ENCODE measurements at places on chromosomes 16 and 17.

- no peak for DNase-seq
Measured at GRCh38 chr16:86987746-86988670, 329.2 kb downstream of the C16orf95 start.

DNA sequence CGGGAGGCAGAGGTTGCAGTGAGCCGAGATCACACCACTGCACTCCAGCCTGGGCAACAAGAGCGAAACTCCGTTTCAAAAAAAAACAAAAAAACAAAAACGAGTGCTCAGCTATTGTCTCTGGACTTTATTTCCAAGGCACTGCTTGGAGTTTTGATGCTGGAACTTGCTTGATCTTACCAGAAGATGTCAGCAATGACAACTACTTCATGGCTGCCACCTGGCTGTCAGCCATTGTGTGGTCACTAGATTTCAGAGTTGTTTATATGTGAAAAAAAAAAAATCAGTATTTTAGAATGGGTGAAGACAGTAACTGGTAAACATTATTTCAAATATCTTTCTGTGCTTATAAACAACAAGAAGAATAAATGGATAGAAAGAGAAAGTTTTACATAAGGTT is 26.3 kb upstream of the OR4D1 start:
- no peak for DNase-seq

DNA sequence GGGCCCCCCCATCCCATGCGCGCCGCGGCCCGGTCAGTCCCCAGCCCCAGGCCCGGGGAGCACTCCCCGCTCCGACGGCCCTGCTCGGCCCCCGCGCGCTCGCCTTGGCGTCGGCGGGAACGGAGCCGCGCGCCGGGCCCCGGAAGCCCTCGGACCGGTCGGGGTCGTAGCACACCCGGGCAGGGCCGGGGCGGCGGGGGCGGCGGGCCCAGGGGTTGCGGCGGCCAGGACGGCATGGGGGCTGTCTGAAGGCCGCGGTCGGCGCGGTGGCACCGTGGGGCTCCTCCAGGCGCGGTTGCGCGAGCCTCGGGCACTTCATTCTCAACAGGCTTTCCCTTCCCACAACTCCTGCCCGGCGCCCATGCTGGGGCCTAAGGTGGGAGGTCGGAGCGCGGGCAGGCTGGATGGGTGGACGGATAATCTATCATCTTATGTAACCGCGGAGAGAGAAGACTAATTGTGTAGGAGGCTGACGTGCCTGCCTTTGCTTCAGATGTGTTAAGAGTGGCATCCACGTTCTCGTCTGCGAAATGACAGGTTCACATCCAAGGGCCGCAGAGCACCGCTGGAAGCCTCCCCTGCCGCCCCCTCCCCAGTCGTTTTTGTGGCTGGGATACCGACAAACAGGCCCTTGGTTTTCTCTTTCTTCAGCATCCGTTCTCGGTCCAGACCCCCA is 708 bp downstream of the BAIAP2 start:
- no peak for DNase-seq

DNA sequence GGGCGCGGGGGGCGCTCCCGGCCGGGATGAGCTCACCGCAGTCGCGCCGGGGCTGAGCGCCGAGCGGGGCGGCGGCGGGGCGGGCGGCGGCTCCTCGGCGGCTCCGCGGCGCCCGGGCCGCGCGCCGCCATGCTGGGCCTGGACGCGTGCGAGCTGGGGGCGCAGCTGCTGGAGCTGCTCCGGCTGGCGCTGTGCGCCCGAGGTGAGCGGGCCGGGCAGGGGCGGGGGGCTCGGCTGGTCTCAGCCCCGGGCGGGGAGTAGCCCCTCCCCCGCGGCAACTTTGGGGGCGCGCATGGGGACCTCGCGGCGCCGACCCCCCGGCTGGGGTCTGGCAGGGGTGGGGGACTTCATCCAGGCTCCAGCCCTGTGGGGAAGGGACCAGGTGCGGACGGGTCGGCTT is at the start of gene ARHGDIG:
Gene ARHGDIG, plus strand, starts transcription at position 40 of the 400 bp plus-strand sequence. Its CDS starts 90 bp downstream, at position 130.
- no peak for DNase-seq

DNA sequence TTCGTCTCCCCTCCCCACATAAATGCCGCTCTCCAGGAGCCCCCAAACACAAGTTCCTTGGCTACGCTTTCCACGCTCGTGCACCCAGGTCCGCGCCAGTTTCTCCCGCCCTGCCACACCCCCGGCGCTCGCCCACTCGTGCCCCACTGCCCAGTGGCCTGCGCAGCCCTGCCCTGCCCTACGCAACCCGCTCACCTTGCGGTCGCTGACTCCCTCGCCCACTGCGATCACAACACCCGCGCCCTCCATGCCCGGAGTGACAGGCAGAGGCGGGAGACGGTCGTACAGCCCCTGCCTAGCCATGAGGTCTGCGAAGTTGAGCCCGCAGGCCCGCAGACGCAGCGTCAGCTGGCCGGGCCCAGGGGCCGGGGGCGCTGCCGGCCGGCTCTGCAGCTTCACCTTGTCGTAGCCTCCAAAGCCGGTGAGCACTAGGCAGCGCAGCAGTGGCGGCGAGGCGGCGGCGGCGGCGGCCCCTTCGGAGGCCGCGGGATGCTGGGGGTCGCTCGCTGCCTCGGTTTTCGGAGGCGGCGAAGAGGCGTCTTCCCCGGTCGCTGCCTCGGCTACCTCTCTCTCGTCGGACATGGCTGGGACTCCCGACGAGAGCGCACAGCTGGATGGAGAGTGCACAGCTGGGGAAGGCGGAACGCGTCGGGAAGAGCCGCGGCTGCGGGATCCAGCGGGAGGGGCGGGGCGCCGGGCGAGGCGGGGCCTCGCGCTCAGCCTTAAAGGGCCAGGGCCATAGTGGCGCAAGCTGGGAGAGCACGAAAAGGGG is at the start of gene VAT1:
Gene VAT1, minus strand, starts transcription at position 645 of the 772 bp plus-strand sequence. Its CDS starts 63 bp downstream, at position 582.
- no peak for DNase-seq

DNA sequence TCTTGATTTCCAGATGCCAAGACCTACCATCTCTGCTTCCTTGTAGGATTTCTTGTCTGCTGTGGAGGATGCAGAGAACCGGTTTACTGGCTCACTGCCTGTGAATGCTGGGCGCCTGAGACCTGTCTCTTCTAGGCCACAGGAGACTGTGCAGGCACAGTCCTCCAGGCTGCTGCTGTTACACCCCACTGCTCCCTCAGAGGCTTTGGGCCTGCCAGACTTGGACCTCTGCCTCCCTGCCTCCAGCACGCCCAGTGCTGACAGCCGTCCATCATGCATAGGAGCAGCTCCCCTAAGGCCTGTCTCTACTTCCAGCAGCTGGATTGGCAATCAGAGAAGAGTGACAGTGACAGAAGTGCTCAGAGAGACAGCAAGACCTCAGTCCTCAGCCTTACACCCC is 6.1 kb downstream of the HROB start:
- no peak for DNase-seq

DNA sequence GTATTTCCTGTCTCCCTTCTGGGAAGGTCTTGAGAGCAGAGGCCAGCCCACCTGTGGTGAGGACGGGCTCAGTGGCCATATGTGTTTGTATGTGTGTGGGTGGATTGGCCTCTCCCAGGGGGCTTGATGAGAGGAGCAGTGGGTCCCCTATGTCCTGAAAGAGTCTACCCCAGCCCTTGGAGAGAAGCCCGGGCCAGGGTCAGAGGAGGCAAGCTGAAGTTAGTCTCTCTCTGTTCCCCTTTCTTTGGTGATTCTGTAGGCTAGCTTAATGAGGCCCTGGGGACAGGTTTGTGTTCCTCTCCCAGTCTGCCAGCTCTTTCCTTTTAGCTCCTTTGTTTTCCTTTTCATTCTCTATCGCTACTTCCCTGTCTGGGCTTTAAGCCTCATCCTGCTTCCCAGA is 23.8 kb upstream of the NFATC3 start:
- no peak for DNase-seq

GRCh38 chr17:3992370-3992769 is 28.1 kb upstream of the ATP2A3 start:
- no peak for DNase-seq

DNA sequence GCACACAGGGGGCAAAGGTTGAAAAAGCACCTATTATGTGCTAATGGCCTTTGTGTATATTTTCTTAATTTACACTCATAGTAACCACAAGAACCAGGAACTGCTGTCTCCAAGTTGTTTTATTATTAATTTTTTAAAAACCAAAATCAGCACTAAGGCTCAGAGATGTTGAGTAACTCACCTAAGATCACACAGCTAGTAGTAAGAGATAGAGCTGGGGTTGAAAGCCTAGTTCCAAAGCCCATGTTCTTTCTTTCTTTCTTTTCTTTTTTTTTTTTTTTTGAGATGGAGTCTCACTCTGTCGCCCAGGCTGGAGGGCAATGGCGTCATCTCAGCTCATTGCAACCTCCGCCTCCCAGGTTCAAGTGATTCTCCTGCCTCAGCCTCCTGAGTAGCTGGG is 75.3 kb downstream of the SDK2 start:
- DNase-seq, result no peak

- no peak for DNase-seq
Measured at GRCh38 chr17:55898195-55898594, 147.3 kb downstream of the PCTP start.

GRCh38 chr16:74623839-74624235 is 16.9 kb upstream of the GLG1 start:
- no peak for DNase-seq

- no peak for DNase-seq
Measured at GRCh38 chr17:17926840-17927449, 45.3 kb downstream of the TOM1L2 start.

- no peak for DNase-seq
Measured at GRCh38 chr17:29722411-29723198, 99.9 kb upstream of the CORO6 start.

DNA sequence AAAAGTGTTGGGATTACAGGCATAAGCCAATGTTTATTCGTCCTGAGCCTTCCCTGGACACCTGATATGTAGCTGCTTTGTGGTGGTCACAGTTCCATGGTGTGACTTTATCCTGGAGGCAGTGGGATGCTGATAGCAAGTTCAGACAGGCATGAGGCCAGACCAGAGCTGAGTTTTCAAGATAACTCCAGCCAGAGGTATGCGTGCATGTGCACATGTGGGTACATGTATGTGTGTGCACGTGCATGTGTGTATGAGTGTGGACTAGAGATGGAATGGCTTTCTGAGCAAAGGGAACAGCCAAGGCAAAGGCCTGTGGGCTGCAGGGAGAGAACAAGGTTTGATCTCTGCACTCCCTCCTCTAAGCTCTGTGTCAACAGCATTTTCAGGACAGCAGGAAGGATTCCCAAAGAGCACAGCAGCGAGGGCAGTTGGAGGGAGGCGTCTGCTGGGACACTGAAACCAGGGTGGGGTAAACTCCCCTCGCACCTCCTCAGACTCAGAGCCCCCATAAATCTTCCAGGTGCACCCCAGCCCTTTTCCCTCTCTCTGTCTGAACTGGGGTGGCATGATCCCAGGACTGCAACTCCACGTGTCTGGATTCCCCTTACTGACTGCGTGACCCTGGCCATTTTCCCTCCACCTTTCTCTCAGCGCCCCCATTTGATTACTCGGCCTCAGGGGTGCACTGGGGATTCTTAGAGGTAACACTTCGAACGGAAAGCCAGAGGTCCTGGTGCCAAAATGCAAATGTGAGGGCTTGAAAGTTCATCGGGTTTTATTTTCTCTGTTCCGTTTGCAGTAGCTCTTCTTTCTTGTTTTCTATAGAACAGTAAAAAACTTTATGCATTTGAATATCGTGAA is 15.3 kb downstream of the NLRC5 start:
- no peak for DNase-seq

GRCh38 chr17:80998748-80999535 is 7.3 kb downstream of the CHMP6 start:
- DNase-seq, result no peak

DNA sequence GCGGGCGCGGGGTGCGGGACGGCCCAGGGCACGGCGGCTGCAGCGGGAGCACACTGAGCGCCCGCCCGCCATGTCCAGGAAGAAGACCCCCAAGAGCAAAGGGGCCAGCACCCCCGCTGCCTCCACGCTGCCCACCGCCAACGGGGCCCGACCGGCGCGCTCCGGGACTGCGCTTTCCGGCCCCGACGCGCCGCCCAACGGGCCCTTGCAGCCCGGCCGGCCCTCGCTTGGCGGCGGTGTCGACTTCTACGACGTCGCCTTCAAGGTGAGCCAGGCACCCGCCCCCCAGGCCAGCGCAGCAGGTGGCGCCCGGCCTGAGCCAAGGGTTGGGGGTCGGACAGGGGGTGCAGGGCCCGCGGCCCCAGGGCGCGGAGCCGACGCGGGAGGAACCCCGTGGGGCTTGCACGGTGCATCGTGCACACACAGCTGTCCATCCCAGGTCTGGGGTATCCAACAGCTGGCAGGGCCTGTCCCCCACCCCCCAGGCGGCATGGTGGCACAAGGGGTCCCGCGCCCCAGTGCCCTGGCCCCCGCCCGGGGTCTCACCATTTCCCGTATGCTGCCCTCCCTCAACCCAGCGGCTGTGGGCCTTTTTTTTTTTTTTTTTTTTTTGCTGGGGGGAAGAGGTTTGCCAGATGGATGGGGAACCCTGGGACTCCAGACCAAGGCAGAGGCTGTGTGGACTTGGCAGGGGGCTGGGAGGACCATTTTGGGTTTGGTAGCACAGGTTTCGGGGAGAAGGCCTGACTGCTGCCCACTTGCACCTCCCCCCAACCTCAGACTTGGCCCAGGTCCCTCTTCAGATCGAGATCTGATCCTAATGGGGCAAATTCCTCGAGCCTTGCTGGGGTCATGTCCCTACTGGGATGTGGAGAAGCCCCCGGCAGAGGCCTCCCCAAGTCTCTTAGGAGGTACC is 547 bp downstream of the RAB26 start:
- DNase-seq, result no peak

DNA sequence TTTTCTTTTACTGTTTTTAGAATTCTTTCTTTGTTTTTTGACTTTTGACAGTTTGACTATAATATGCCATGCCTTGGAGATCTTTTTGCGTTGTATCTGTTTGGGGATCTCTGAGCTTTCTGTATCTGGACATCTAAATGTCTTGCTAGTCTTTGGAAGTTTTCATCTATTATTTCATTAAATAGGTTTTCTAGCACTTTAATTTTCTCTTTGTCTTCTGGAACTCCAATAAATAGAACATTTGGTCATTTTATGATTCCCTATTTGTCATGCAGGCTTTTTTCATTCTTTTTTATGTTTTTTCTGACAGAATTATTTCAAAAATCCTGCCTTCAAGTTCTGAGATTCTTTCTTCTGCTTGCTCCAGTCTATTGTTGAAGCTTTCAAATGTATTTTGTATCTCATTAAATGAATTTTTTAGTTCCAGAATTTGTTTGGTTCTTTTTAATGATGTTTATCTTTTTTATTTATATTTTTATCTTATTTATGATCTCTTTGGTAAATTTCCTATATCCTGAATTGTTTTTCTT is 201.4 kb downstream of the CHD9NB start:
- DNase-seq, result no peak

GRCh38 chr17:77892031-77892430 is 66.5 kb upstream of the TNRC6C start:
- no peak for DNase-seq

Measured in smooth muscle cell of the brain vasculature (primary cell).